ENCODE measurements at places on chromosomes 6 and 20.

- no peak for DNase-seq
Measured at GRCh38 chr6:41088451-41088850, 15.7 kb downstream of the NFYA start.

DNA sequence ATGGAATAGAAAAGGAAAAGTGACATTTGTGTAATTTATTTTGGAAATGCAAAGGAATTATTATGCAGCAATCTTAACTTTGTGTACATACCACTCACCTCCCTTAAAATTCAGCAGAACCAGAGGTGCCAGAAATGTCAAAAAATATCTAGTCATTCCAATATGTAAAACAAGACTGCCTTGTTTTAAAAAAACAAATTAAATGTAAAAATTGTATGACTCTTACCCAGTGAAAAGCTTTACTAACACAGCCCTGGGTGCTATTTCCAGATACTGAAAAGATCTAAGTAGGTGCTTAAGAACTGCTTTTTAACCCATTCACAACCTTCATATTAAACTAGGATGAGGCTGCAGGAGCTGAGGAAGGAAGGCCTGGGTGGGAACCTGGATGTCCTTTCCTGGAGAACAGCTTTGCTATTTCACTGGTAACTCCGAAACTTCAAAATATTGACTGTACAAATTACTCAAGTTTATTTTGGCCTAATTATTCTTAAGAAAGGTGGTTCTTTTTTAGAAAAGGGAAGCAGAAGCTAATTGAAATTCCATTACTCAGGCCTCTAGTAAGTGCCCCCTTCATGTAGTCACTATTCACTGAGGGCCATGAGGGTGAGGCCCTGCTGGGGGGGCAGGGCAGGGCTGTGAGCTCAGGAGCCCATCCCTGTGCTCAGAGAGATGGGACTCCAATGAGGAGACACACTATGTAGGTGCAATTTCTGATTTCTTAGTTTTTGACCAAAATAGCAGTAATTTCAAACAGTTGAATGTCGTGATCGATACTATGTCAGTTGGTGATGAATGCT lies 139.6 kb downstream of the MAP3K4 start:
- no peak for DNase-seq

DNA sequence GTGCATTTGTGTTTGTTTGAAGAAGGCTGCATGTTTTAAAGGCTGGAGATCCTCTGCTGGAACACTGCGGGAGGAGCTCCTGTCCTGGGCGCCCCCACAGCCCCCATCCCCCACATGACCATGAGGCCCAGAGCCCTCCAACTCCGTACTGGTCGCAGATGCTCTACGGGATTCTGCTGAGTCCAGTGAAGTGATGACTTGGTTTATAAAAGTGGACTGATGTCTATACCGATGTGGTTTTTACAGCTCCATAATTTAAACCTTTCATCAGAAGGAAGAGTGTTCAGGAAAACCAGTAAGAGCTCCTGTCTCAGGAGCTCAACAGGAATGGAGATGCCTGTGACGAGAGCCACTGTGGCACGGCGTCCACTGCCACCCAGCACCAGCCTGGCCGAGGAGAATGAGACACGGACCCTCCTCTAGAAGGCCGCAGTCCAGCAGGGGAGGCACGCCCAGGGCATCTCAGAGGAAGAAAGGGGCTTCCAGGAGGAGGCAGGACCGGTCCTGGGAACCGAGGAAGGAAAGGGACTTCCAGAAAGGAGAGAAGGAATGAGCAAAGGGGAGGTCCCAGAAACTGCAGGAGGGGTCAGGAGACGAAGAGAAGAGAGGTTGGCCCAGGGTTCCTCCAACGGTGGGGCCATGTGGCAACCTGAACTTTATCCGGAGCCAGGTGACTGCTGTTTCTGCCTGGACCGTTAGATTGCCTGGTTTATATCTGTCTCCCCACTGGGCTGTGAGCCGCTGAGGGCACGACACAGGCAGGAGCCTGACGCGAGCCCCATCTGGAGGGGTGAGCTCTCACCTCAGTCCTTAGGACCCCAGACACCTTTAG lies 26.9 kb downstream of the BFSP1 start:
- DNase-seq: no peak

DNA sequence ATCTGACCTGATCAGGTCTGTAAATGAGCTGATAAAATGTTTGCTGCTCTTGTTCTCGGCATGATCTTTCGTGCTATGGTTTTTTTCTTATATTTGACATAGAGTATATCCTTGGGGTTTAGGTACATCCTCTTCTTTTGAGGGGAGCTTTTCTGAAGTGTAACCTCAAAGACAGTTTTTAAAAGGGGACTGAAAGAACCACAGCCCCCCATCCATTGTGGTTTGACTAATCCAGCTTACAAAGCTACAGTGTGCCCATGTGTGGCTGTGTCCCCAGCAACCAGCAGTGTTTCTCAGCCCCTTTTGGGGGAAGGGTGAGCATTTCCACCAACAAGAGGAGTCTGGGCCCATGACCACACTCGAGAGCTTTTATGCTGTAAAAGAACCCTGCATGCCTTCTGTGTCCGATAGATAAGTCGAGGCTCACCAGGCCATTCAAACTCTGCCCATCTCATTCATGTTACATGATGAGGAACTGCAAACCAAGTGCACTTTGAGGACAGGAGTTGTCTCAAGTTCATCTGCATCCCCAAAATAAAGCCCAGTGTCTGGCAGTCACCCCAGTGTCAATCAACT lies 266.0 kb downstream of the SLC24A3 start:
- no peak for DNase-seq

DNA sequence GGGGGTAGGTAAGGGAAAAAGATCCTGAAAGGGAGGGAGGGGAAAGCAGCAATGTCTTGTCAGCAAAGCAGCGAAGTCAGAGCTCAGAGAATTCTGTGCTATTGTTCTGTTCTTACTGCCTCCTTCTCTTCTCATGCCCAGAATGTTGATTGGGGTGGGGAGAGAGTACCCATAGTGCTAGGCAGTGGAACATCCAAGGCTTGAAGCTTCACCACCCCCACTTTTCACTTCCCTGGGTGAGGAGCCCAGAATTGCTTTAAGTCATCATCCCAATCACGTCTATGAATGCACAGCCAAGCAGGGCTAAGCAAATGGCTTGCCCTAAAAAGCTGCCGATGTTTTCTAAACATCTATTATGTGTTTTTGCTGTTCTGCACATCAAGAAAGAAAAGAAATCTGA lies 16.5 kb downstream of the REPS1 start:
- no peak for DNase-seq

DNA sequence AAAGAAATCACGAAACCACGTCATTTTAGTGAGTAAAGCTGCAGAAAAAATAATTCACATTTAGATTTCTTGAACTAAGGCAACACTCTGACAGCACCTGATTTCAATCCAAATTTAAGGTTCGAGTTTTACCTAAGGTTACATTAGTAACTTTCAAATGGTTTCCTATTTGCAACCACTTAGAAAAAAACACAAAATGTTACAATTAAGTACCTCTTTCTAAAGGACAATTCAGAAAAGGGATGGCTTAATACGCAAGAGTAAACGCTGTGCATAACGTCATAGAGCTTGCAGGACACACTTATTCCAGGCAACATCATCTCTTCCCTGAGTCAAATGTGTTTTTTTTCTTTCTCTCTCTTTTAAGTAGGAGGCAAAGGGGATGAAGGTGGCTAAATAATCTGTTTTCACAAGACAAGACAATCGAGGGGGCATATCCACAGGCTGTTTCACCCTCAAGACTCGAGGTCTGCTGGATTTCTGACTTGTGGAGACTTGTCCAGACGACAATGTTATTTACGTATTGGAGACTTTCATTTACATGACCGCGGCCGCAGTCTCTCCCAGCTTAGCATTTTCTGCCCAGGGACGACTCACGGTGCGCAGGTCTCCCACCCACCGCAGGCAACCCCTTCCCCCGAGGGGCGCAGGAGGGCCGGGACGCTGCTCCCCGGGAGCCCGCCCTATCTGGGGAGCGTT lies 86.0 kb downstream of the SESN1 start:
- DNase-seq: no peak

Data from AG09309 (cell line).